ENCODE measurements at places on chromosomes 6 and 20.

DNA sequence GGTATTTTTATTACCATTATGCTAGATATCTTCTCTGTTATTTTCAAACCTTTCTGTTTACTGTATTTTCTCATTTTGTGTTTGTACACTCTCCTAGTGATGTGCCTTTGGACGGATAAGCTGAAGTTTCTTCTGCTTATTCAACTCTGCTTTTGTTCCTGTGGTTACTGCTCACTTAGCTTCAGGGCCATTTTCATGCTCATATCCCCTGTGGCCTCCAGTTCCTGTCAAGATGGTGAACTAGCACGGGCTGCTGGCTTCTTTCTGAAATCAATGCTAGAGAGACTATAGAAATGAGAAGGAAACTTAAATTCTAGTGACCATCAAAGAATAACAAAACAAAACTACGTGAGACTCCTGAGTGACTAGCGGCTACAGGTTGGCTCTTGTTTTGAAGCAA is 6.8 kb upstream of the CST8 start:
- DNase-seq = no peak

GRCh38 chr6:139119552-139119951 is 15.3 kb upstream of the HECA start:
- DNase-seq = no peak

GRCh38 chr20:25389858-25390537 is 637 bp downstream of the ABHD12 start:
- no peak for DNase-seq

DNA sequence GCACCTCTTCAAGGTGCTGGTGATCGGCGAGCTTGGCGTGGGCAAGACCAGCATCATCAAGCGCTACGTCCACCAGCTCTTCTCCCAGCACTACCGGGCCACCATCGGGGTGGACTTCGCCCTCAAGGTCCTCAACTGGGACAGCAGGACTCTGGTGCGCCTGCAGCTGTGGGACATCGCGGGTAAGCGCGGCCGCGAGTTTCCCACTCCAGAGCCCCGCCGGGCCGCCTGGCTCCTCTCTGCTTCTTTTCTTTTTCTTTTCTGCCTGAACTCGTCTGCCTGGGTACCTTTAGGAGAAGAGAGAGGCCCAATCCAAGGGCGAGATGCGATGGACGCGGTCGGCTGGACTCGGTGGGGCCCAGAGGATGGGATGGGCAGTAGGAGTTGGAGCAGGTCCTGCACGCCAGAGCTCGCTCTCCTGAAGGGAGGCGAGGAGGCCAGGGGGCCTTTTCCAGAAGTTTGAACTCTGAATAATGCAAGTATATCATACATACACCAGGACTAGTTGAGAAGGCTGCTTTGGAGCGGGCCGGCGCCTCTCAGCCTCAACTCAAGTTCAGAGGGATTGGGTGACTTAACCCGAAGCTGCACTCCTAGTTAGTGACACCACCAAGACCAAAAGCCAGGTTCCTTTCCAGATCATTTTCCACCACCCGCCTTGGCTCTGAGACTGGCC is 445 bp downstream of the RAB32 start:
- peak; percentile 48 for DNase-seq

- no peak for DNase-seq
Observed at GRCh38 chr6:38387971-38388370, 251.8 kb downstream of the BTBD9 start.

GRCh38 chr6:102389994-102390393 is 996.5 kb downstream of the GRIK2 start:
- no peak for DNase-seq

DNA sequence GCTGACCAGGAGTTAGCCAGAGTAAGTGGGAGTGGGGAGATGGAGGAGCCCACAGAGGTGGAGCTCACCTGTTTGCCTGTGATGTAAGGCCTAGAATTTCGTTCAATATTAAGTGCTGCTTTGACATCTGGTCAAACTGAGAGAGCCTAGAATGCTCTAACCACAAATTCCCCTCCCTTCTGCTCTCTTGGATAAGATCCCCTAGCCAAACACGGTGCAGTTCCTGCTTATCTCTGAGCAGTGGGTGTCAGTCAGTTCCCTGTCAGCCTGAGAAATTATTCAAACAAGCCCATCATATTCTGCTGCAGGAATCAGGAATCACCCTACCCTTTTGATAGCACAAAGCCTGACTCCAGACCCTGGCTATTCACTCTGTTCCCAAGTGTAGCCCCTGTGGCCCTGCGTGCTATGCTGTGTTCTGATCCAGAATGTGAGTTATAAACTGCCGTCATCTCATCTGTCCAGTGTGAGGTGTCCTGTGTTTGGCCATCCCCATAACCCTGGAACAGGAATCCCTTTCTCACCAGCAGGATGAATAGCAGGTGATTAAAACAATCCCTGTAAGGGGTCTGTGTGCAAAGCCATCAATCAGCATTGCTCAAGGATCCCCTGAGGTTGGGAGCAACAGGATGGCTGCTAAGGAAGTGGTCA is 31.8 kb upstream of the ZNF133 start:
- no peak for DNase-seq

GRCh38 chr6:31829633-31830283 is 2.2 kb downstream of the HSPA1B start:
- DNase-seq = peak; percentile 47

GRCh38 chr20:24673678-24674570 is 204.5 kb downstream of the SYNDIG1 start:
- peak; percentile 54 for DNase-seq

- no peak for DNase-seq
Observed at GRCh38 chr6:42269553-42269952, 51.9 kb upstream of the MRPS10 start.

GRCh38 chr6:106751501-106752252 is 122.3 kb downstream of the QRSL1 start:
- DNase-seq = peak; percentile 100

GRCh38 chr6:16466800-16467553 is 228.6 kb downstream of the GMPR start:
- no peak for DNase-seq

- no peak for DNase-seq
Observed at GRCh38 chr6:137497721-137498463, 3.7 kb upstream of the OLIG3 start.

DNA sequence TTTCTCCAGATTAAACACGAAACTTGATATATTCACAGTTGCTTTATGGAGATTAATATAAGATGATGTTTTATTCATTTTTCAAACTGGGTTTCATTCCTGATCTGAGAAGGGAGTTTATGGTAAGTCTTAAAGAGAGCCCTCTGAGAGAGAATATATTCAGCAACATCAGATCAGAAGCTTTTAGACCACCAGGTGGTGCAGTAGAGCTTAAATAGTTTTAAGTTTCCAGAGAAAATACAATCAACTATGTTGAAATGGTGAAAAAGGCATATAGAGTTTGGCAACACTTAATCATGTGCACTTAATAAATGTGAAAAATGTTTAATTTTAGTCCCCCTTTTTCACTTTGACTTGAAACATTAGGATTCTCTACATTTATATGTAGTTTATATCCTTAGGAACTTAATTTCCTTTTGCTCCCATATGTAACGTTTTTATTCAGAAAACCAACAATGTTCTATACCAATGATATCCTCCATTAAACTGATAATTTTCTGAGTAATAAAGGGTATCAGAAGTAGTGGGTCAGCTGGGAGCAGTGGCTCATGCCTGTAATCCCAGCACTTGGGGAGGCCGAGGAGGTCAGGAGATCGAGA is 86.4 kb upstream of the CLDN20 start:
- DNase-seq = peak; percentile 47

GRCh38 chr20:48612335-48612734 is 215.5 kb downstream of the PREX1 start:
- no peak for DNase-seq
